ENCODE measurements at places on chromosomes 3 and 15.

- no peak for DNase-seq
These were observed 230.3 kb upstream of the TLE3 start for GRCh38 chr15:70327856-70328678.

GRCh38 chr15:96736384-96736783 is 405.9 kb downstream of the NR2F2 start:
- DNase-seq, result no peak

DNA sequence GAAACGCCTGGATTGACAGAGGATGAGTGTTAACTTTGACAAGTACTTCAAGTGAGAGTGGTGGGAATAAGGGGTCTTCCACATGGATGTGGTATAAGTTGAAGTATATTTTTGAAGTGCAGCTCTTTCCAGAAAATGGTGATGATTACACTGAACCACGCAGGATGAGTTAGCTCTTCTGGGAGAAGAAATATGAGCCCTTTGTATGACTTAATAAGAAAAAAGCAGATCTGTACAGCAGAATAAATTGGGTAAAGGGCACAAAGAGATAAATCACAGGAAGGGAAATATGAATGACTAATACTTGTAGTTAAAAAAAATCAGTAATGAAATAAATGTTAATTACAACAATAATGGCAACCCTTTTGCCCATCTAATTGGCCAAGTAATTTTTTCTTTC is 1.3 kb downstream of the CCR3 start:
- DNase-seq, result no peak

GRCh38 chr15:99052205-99052604 is 44.6 kb upstream of the PGPEP1L start:
- no peak for DNase-seq

DNA sequence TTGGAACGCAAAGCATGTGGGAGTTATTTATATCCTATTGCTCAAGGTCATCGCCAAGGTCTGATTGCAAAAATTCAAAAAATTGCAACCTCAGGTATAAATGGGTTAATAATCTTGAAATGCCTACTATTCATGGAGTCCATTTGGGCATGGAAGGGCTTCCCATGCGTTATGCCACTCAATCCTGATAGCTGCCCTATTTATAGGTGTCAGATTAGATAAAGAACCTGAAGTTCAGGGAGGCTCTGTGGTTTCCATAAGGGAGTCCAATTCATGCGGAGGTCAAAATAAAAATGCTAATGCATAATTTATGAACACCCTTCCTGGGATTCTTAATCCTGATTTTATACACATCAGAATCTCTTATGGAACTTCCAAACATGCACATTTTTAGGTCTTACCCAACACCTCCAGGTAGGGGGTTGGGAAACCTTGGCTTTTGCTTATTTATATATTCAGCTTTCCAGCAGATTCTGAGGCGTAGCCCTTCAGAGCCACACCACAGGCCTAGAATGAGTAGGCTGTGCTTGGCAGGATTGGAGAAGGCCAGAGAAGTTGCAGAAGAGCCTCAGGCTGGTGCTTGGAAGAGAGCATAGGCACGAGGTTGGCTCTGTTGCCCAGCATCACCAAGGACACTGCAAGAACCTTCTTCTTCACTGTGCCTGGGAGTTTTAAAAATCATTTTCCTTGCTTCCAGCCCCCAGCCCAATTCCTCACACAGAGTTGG is 324.4 kb upstream of the CFAP20DC start:
- no peak for DNase-seq

DNA sequence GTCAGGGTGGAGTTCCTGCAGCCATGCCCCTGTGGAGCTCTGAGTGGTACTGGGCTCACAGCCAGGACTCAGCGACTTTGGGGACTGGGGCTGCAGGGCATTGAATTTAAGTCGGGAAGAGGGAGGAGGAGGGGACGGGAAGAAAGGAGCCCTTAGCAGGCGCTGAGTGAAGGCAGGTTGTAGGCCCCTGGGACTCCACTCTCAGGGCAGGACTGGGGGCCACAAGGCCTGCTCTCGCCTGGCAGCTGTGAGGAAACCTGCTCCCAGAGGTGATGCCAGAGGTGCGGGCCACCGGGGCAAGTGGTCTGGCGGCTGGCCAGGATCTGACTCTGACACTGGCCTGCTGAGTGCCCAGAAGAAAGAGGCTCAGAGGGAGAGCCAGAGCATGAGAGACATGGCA is 73.5 kb downstream of the EPHB3 start:
- no peak for DNase-seq

DNA sequence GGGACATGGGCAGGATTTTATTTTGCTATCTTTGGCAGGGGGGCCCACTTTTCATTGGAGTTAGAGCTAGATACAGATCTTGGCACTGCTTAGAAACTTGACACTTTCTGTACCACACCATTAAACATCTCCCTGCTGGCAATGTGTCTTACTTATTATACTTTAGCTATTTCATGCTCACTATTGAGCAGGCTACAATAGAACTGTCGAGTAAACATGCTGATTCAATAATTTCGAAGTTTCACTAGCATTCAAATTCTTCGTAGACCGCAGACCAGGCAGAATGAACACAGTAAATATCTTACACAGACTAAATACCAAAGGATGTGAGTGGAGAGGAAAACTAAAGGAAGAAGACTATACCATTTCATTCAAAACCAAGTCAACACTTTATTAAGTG is 180.8 kb downstream of the UNC13C start:
- no peak for DNase-seq

GRCh38 chr3:58082047-58082446 is 73.8 kb downstream of the FLNB start:
- no peak for DNase-seq

DNA sequence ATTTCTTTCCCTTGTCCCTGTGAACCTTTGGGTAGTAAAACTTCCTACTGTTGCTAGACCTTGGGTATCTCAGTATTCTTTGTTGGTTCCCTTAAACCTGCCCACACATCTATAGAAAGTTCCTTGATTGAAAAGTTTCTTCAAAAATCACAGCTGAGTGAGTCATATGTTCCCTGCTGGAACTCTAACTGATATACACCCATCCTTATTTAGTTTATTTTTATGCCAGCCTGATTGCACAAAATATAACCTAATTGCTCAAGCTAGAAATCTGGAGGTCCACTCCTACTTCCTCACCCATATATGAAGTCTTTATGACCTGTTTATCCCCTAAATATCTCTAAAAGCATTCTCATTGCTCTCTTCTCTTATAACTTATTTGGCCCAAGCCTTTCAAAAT is 13.7 kb upstream of the GJD2 start:
- DNase-seq, result no peak

GRCh38 chr15:73753250-73754130 is at the start of gene INSYN1:
TSS of gene INSYN1 (minus strand) at chr15:73753351. CDS start at chr15:73751130, 2,221 bp downstream.
- peak; percentile 46 for DNase-seq

GRCh38 chr15:51267703-51268083 is 70.7 kb downstream of the CYP19A1 start:
- no peak for DNase-seq

DNA sequence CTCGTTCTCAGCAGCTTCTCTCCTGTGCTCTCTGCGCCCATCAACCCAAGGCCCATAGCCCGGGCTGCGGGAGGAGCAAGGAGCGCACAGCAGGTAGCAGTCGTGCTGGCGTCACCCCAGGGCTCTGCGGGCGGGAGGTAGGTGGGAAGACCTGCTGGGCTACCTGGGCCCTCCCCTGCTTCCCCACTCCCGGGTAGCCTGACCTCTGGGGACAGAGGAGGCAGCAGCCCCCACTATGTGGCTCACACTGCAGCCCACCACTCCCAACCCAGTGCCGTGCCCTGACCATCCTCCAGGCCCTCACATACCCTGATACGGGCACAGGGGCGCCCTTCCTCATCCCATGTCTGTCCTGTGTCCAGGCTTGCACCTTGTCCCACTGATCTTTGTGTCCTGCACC is 171.0 kb downstream of the NSMCE3 start:
- no peak for DNase-seq

GRCh38 chr15:40766906-40767837 is 2.6 kb upstream of the C15orf62 start:
- DNase-seq, result no peak

DNA sequence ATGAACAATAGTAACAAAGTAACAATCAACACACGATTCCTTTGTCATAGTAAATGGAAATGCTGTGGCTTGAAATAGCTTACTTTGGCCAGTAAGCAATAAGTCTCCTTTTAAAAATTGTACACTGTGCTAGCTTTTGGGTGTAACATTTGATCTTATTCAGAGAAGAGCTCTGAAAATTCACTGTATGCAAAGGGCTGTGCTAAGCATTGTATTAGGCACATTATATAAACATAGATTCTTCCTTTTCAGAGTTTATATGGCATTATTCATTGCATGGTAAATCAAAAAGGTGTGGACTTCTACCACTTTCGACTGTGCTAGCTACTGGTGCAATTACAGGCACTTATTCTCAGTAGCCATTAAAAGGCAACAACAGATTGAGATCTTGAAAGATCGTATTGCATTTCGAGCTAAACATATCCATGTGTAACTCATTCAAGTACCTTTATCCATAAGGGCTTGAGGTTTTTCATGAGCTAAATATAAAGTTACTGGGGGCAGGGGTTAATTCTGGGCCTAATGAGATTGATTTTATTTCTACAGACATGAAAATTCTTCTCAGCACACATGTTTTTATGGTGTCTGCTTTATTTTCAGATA is 246.8 kb downstream of the NR1D2 start:
- no peak for DNase-seq

DNA sequence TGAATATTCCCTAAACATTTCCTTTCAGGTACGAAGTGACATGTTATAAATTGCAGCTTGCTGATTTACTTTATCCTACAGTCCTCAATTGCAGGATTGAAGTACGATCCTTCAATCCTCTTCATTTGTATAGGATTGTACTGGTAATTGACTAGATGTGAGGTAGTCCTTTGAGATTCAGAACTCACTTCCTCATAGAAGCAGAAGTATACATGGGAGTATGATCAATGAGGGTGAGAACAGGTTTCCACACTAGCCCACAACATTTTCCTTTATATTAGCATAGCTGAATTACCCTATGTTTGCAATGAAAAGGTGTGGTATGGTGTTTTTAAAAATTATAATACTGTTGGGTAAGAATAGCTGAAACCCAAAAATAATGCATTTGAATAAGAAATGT is 160.0 kb upstream of the UMPS start:
- no peak for DNase-seq

- DNase-seq, result no peak
These were observed 28.8 kb downstream of the SMAD3 start for GRCh38 chr15:67094001-67094826.

- DNase-seq, result no peak
These were observed 281.8 kb upstream of the TGFBR2 start for GRCh38 chr3:30324587-30324986.

DNA sequence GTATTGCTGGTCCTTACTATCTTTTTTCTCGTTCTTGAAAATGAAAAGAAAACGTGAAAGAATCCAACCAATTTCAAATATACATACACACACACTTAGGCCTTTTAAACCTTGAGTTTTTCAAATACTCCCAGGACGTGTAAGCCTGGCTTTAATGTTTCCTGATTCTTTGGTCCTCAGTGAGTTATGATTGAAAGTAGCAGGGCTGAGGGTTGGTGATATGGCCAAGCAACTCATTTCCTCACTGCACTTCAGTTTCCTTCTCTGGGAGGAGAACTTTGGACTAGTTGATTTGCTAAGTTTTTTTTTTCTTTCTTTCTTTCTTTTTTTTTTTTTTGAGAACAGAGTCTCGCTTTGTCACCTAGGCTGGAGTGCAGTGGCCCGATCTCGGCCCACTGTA is 34.6 kb downstream of the CHD2 start:
- no peak for DNase-seq

DNA sequence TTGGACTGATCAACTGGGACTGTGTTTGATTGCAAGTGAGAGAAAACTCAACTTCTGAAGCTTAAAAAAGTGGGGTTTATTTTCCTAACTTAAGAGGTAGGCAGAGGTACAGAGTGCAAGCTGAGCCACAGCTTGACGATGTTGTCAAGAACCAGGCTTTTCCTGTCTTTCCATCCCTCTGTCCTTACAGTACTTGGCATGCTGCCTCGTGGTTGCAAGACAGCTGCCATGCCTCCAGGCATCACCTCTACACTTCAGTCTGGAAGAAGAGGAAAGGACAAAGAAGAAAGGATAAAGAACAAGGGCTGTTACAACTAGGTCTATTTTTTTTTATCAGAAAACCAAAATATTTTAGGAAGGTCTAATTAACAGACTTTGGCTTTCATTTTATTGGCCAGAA is 51.8 kb upstream of the GALNT15 start:
- DNase-seq, result no peak

Measured in substantia nigra (tissue), 51 donors.